Upper lobe of left lung (tissue), 6 donors: ENCODE measurements at places on chromosomes 5 and 9.

DNA sequence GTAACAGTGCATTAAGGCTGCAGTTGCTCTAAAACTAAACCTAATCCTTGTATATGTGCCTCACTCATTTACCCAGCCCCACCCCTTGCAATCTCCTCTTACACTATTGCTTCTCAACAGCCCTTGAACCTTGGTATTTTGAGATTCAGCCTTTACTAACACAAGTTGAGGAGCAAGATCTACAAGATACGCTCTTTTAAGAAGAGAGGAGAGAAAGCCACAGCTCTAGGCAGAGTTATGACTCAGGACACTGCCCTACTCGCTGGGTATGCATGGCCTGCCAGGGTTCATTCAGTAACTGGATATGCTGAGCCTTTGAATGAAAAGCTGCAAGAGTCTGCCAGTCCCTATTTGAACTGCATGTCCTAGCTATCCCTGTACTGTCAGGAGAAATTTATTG, 219.5 kb downstream of the PCSK5 start:
- no peak for DNase-seq

DNA sequence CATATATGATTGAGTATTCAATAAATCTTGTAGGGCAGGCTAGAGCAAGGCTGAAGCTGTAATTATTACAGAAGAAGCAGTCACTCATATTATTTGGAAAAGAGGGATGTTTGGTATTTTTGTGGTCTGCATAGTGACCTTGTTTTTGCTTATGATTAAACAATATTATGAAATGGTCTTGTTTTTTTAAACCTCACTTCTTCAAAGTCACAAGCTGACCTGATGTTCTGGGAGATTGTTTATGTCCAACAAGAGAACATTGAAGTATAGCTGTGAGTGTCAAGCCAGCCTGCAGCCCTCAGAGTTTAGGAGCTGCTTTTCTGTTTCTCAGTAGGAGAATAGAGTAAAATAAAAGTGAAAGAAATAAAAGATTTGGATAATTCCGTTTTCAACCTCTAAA, 342.2 kb downstream of the LRRC70 start:
- no peak for DNase-seq

DNA sequence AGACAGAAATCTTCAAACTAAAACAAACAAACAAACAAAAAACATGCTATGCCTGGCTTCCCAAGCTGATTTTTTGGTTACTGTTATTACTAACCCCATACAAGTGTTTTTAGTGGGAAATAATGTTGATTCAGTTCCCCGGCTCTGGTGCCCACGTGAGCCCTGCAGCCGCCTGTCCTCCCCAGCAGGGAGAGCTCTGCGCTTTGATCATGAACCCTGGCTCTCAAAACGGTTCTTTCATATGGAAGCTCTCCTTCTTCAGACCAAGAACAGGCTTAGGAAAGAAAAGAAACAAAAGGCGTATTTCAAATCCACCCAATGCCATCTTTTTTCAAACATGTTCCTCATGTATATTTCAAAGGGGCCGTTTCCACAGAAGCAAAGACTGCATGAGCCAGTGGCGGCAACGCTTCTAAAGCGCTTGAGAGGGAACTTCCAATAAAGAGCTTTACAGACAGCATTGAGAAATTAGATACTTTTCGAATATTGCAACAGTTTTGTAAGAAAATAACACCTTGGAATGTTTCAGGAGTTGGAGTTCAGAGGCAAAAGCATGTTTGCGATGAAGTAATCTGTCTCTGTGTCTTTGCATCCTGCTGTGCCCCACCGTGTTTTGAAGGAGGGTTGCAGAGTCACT, 74.8 kb downstream of the ICE1 start:
- DNase-seq, result peak; percentile 50

DNA sequence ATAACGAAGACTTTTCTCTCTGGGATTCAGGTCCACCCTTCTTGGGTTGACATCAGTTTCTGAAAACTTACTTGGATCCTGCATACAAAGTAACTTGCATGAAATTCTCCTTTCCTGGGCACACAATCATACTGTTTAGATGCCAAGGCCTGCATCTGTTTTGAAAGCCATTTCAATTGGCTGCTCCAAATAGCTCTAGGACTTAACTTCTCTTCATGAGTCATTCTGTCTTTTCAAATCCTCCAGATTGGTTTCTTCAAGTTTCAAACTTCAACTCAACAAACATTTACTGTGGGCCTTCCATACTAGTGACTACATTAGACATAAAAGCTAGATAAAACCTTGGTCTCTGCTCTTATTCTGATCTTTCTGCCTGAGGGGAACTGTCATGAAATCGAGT, 54.8 kb upstream of the HMHB1 start:
- DNase-seq, result no peak

DNA sequence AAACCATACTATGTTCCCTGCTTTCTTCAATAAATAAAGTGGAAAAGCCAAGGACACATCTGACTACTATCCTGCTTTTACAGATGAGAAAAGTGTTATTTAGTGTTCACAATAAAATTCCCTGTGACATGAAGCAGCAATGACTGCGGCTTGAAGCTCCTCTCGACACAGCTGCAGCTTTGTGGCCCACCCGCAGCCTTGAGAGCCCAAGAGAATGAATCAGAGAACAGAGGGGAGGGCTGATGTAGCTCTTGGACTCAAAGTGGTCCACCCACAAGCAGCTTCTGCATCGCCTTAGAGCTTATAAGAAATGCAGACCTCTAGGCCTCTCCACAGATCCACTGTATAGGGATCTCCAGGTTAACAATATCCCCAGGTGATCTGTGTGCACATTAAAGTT, 181.3 kb upstream of the GNA14 start:
- no peak for DNase-seq

GRCh38 chr5:113612060-113612496, 98.6 kb downstream of the YTHDC2 start:
- no peak for DNase-seq

- no peak for DNase-seq
These were observed 50.1 kb downstream of the JAKMIP2 start for GRCh38 chr5:147732291-147732883.

DNA sequence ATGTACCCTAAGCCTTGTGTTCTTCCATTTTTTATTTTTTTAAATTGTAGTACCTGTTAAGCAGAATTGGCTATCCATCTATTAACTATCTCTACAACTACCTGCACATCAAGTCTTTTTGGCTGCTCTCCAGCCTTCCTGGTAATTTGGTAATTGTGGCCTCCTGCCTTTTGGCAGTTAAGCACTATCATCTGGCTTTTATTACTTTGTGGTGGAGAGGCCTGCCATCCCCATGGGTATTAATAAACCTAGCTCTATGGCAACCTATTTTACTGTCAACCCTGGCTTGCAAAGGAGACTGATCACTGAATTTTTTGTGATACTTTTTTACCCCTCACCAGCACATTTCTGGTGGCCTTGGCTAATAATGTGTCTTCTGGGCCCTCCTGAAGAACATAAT, 20.5 kb downstream of the SELENOP start:
- DNase-seq, result no peak

GRCh38 chr5:40093550-40093949, 586.2 kb upstream of the PTGER4 start:
- no peak for DNase-seq

- no peak for DNase-seq
These were observed 149.2 kb upstream of the ARRDC3 start for GRCh38 chr5:91532281-91532680.

DNA sequence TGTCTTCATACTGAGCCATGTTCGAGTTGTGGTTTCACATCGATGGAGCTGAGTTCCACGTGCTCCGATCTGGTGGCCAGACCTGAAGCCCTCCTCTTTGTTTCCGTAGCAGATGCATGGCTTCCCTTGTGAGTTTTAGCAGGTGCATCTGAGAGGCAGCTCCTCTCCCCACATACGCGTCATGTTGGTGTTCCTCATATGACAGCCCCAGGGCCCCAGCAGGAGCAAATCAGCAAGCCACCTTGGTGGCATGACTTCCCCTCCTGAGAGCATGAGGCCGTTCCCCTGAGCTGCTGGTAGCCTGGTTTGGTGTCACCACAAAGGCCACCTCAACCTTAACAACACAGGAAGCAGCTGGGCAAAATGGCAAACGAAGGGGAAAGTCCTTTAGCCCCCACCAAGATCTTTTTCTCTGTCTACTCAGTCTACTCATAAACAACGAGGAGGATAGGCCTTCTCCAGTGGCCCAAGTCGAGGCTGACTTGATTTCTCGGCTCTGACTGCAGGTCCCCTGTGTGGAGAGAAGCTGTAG, 5.9 kb downstream of the CYFIP2 start:
- no peak for DNase-seq

GRCh38 chr9:104868687-104869404, 59.1 kb downstream of the ABCA1 start:
- peak; percentile 70 for DNase-seq

- DNase-seq, result no peak
These were observed 317.0 kb upstream of the ADCY2 start for GRCh38 chr5:7078901-7079300.

- DNase-seq, result no peak
These were observed 1043.6 kb upstream of the WWC1 start for GRCh38 chr5:167247816-167248215.

- no peak for DNase-seq
These were observed 70.1 kb downstream of the KIAA1958 start for GRCh38 chr9:112556497-112557442.
